ENCODE measurements at places on chromosomes 6 and 20.

DNA sequence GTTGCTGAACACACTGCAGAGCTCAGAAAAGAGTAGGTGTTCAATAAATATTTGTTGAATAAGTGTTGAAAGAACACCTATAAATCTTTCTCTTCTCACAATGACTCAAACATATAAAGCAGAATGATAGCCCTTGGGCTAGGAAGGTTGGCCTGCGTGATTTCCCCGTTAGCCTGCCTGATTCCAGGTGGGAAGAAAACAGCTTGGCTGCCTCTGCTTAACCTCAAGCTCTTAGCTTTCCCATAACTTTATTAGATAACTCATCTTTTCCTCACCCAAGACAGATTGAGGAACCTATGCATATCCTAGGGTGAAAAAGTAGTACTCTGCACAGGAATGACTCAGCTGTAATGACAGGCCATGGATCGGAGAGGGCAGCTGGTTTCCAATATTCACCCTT is 300.3 kb upstream of the ID4 start:
- no peak for DNase-seq

DNA sequence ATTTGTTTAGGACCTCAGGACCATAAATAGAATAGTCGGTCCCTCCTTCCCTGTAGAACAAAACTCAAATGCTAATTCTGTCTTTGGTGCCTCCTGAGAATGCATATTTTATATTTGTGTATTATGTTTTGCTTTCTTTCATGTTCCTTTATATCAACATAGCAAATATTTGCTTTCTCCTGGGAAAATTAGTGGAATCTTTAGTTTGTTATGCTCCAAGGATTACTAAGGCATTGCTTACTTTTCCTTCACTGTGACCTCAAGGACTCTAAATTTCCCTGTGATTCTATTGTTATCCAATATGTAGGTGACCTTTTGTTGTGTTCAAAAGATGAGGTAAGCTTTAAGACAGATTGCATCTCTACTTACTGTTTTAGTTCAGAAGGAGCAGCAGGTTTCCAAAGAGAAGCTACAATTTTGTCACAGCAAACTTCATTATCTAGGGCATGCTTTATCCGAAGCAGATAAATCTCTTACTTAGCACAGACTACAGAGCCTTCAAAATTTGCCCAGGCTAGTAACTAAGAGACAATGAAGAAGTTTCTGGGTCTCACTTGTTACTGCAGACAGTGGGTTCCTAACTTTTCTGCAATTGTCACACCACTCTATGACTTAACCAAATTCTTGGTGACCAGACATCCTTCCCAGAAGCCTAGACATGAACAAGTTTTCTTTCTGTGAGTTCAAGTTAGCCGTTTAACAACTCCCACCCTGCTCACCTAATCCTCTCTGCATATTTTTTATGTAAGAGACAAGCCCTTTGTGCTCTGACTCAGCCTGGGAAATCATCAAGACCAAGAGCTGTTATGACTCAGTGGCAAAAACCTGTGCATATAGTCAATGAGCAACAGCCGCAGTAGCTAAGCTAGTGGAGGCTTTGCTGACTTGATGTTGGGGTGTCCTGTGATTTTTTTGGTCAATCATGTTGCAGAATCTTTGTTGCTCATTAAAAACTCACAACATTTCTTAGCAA is 378.8 kb downstream of the QKI start:
- DNase-seq: peak; percentile 82

- DNase-seq: no peak
Observed at GRCh38 chr6:23177806-23178205, 608.4 kb downstream of the HDGFL1 start.

DNA sequence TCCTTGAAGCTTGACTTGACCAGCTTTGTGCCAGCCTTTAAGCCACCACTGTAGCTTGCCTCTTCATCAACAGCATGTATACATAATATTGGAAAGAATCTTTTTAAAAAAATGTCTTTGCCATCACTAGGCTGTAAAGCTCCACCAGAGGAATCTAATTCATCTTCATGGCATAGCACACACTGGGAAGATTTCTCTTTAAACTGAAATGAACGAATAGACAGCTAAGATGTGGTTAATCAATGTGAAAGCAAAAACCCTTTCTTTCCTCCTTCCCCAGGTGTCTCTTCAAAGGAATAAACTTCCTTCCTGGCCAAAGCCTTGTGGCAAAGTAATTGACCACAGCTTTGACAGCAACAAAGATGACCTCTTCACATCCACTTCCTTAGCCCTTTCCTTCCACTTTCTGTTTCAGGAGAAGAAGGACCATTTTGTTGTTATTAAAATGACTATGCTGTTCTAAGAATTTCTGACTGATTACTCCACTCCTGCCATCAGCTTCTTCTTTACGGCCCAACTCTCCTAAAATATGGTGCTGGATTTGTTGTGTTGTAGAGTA is 428.7 kb upstream of the SOX4 start:
- peak; percentile 65 for DNase-seq

- DNase-seq: peak; percentile 92
Observed at GRCh38 chr6:88650029-88650619, 313.3 kb downstream of the RNGTT start.
